ENCODE measurements at places on chromosomes 4 and X.

DNA sequence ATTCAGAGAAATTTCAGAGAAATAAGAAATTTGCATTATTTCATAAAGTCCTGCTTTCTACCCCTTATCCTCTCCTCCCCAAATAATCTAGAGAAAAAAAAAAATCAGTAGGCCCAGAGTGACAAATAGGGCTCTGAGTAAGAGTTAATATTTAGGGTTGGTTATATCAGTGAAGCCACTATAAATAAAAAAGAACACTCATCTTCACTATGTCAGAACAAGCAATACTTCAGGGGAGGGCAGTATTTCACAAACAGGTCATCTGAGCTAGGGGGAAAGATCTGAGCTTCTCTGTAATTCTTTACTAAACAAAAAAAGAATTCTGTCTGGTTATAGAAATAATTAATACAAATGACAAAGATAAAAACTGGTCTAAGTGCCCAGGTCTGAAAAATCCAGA lies 39.4 kb downstream of the PDE5A start:
- DNase-seq: no peak

DNA sequence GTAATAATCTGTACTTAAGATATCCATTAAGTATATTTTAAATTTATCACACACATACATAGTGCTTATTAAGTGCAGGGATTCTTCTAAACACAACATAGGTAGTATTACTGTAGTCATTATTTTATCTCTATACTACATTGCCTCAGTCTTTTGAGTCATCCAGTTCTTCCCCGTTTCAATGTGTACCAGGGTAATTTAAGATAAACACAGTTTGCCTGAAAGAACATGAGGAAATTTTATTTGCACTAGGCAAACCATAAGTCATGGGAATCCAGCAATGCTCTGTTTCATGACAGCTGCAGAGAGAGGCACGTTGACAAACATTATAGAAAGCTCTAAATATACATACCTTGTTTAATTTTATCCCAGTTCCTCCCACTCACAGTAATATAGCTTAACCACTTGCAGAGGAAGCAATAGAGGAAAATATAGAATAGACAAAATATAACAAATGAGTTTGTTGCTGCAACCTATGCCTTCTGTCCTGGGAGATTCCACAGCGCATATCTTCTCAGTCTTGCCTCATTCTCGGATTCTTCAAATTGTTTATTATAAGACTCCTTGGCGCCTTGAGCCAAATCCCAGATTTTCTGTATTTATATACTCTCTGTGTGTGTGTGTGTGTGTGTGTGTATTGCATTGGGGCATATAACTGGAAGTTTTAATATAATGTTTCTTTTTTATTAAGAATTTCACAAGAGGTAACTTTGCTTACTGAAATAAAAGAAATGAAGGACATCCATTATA lies 258.6 kb downstream of the FAM133A start:
- DNase-seq: no peak

- DNase-seq: no peak
Measured at GRCh38 chr4:183675625-183676024, 16.5 kb downstream of the TRAPPC11 start.

- DNase-seq: no peak
Measured at GRCh38 chrX:120726294-120726693, 96.4 kb upstream of the C1GALT1C1 start.

- no peak for DNase-seq
Measured at GRCh38 chr4:184807256-184807655, 18.5 kb downstream of the ACSL1 start.

GRCh38 chr4:145195167-145195952 lies 15.0 kb upstream of the OTUD4 start:
- peak; percentile 47 for DNase-seq

- no peak for DNase-seq
Measured at GRCh38 chrX:30414144-30414543, 105.0 kb upstream of the NR0B1 start.

DNA sequence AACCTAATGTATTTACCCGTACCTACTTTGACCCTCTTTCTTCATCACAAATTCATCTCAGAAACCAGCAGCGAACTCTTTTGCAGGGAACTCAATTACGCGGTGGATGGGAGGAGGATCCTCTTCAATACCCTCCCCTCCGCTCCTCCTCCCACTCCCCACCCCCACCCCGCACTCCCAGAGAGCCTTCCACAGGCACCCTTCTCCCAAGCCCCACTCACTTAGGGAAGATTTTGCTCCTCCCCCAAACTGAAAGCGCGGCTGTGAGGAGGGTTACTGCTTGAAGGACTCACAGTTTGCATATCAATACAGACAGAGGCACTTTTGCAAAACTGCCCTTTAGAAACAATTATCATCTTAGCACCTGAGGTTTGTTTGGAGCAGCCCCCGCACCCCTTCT lies 960 bp upstream of the IL1RAPL1 start:
- no peak for DNase-seq

DNA sequence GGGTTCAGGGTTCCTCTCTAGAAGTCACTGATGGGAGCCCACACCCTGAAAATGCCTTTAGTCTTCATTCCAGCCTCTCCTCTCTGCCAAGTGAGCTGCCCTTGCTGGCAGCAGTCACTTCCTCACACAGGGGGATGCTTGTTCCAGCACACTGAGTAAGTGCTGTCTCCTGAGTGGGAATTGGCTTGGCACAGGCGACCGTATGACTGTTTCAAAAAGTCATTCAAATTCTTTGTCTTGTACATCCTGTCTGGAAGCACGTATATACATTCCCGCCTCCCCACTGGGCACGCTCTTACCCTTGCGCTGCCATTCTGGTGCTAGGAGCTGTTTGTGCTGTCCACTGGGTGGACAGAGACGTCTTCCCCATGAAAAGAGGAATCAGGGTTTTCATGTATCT lies 40.2 kb upstream of the CD99 start:
- DNase-seq: no peak

DNA sequence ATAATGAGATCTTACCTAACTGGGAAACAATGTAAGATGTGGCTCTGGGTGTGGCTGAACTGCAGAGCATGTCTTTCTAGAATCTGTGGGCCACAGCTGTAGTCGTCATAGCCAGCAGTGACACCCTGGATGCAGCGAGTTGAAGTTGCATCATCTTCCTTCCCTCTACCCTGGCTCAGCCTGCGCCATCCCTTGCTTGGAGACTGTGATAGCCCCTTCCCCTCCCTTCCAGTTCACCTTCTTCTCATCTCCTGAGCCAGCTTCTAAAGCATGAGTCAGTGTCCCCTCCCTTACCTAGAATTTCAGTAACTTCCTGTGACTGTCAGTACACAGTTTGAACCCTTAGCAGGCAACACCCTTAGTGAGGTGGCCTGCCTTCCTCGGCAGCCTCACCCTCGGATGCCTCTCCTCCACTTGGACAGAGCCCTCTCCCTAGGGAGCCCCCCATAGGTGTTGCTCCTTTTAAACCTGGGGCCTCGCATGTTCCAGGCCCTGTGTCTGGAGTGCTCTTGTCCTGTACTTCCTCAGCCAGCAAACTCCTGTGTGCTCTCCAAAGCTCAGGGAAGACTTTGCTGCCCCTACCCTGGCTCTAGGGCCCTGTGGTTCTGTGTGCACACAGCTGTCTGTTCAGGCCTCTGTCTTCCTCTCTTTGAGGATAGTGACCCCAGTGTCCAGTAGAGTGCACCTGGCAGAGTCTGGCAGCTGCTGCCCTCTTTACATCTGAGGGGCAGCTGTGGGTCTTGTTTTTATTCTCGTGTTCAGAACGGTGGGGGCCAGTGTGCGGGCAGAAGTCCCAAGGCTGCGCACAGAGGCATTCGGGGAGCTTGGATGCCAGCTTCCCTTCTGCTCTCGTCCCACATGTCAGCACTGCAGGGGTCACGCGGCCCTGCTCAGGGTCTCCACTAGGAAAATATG lies 43.7 kb upstream of the TADA2B start:
- peak; percentile 88 for DNase-seq

- DNase-seq: peak; percentile 4
Measured at GRCh38 chrX:54358424-54359211, 772 bp upstream of the WNK3 start.

- DNase-seq: no peak
Measured at GRCh38 chrX:110089656-110090403, 86.9 kb downstream of the TMEM164 start.

GRCh38 chrX:23765449-23765848 lies 17.5 kb upstream of the SAT1 start:
- DNase-seq: peak; percentile 55

- DNase-seq: no peak
Measured at GRCh38 chr4:18202486-18202885, 180.9 kb upstream of the LCORL start.

DNA sequence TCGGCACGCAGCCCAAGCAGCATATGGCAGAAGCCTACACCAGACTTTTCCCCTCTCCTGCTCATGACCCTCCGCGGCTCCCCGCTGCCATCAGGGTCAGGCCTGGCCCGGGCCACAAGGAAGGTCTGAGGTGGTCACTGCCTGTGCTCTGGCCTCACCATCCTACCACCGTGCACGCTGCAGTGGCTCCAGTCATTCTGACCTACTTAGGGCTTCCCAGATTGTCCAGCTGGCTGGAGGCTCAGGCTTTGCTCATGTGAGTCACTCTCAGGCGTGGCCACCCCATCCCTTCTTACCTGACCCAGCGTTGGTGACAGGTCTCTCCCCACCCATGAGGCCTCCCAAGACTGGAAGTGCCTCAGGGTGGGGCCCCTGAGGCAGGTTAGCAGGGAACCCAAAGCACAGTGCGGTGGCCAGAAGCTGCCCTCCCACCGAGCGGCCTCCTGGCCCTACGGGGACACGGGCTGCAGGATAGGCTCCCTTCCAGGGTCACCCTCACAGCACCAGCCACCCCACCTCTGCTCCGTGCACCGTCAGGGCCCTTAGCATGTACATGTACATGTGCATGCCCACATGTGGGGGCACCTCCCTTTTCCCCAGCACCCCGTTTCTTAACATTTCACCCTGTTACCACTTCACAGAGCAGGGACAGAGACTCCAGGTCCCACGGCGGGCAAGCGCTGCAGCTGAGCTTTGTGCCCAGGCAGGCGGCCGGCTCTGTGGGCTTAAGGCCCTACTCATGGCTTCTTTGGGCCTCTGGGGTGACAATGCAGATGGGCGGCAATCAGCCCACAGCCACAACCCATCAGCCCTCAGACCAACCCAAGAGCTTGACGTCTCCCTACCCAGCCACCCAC lies 2.2 kb downstream of the TREX2 start:
- DNase-seq: peak; percentile 13

DNA sequence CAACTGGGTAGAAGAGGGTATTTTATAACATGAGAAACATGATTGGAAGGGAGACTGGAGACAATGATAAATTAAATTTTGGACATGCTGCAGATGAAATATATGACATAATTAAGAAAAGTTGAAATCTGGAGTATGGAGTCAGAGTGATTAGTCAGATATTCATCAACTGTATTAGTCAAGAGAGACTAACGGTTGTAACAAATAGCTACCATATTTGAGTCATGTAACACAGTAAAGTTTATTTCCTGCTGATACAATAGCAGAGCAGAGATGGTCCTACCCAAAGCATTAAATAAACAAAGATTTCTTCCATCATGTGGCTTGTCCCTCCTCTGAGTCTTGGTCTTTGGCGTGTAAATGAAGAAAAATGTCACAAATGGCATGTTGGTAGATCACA lies 321.3 kb downstream of the GALNTL6 start:
- DNase-seq: no peak

- DNase-seq: no peak
Measured at GRCh38 chr4:57305836-57306235, 195.7 kb upstream of the IGFBP7 start.

- DNase-seq: no peak
Measured at GRCh38 chr4:147791865-147792264, 60.0 kb downstream of the ARHGAP10 start.

GRCh38 chr4:158966091-158966490 lies 136.8 kb upstream of the RAPGEF2 start:
- no peak for DNase-seq

DNA sequence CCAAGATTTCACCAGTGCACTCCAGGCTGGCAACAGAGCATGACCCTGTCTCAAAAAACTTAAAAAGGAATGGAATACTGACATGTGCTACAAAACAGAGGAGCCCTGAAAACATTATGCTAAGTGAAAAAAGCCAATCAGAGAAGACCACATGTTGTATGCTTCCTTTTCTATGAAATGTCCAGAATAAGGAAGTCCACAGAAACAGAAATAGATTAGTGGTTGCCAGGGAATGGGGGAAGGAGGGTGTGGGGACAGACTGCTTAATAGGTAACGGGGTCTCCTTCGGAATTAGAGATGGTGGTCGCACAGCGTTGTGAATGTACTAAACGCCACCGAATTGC lies 30.1 kb upstream of the KIAA0232 start:
- no peak for DNase-seq

DNA sequence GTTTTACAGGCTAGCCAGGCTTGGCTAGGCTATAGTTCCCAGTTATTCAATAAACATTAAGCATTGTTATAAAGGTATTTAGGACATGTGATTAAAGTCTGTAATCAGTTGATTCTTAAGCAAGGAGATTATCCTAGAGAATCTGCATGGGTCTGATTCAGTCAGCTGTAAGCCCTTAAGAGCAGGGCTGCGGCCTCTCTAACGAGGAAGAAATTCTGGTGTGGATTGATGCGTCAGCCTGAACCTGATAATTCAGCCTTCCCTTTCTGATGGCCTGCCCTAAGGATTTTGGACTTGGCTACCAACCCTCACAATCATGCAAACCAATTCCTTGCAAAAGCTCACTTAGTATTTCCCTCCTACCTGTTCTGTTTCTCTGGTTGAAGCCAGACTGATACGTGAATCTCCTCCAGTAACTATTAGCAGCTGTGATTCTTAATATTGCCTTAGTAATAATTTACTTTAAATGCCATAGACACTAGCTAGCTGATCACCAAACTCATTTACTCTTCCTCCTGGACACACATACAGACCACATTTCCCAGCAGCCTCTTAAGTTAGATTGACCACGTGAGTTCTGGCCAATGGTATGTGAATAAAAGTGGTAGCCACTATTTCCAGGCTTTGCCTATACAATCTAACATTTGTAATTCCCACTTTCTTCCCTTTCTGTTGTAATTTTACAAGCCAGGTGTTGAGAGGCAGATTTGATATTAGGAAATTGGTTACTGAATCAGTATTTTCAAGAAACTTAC lies 678.0 kb upstream of the INTU start:
- DNase-seq: no peak

GRCh38 chr4:101065935-101066485 lies 281.3 kb downstream of the PPP3CA start:
- DNase-seq: no peak

- DNase-seq: no peak
Measured at GRCh38 chrX:120311727-120312063, 434 bp upstream of the TMEM255A start.

DNA sequence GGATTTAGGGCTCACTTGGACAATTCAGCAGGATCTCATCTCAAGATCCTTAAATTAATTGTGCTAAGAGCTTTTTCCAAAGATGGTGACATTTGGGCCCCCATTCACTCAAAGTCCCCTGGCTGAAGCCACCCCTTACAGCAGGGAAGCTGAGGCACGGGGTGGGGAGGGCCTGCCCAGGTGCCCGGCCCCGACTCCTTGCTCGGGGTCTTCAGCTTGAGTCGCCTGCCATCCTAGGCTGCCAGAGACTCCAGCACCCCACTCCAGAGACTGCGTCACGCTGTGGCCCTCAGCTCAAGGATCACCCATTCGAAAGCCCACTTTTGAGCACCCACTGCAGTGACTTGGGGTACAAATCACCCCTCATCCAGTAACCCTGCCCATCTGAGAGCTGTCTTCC lies 39.2 kb upstream of the GPR78 start:
- no peak for DNase-seq

- no peak for DNase-seq
Measured at GRCh38 chr4:169668069-169668721, 47.8 kb downstream of the CLCN3 start.

GRCh38 chr4:74042681-74043080 lies 4.2 kb upstream of the CXCL3 start:
- no peak for DNase-seq
